ENCODE measurements at places on chromosomes 3 and 15. TPM values are rescaled to one million over a fixed set of nuclear protein-coding genes. Genes with fewer than 3 reads are reported as not detected.

Gene NAA80
- 3.6 TPM for polyA plus RNA-seq

Gene CHST2
- 0.38 TPM for polyA plus RNA-seq

Gene C3orf52
- 4.5 TPM for polyA plus RNA-seq

Gene SH2D7
- not detected for polyA plus RNA-seq

Gene CHAC1
- 107 TPM for polyA plus RNA-seq

Gene ACTRT3
- polyA plus RNA-seq: 2.3 TPM

Gene SENP2
- polyA plus RNA-seq: 16.9 TPM

Gene PLA1A
- not detected for polyA plus RNA-seq

Gene SYNPR
- polyA plus RNA-seq: not detected

Gene CBLB
- polyA plus RNA-seq: 19.3 TPM

Gene TRH
- not detected for polyA plus RNA-seq

Gene CERS3
- not detected for polyA plus RNA-seq

- DNase-seq: no peak
These were observed 47.4 kb downstream of the ILDR1 start for GRCh38 chr3:121974601-121975111.

GRCh38 chr3:73556520-73557372 is 68.0 kb downstream of the PDZRN3 start:
- no peak for DNase-seq

- DNase-seq: no peak
These were observed 244.2 kb upstream of the SATB1 start for GRCh38 chr3:18669374-18669773.

GRCh38 chr3:126918355-126918821 is 64.5 kb upstream of the PLXNA1 start:
- DNase-seq: no peak

GRCh38 chr15:90351479-90352106 is 491 bp upstream of the ZNF774 start:
- DNase-seq: no peak

DNA sequence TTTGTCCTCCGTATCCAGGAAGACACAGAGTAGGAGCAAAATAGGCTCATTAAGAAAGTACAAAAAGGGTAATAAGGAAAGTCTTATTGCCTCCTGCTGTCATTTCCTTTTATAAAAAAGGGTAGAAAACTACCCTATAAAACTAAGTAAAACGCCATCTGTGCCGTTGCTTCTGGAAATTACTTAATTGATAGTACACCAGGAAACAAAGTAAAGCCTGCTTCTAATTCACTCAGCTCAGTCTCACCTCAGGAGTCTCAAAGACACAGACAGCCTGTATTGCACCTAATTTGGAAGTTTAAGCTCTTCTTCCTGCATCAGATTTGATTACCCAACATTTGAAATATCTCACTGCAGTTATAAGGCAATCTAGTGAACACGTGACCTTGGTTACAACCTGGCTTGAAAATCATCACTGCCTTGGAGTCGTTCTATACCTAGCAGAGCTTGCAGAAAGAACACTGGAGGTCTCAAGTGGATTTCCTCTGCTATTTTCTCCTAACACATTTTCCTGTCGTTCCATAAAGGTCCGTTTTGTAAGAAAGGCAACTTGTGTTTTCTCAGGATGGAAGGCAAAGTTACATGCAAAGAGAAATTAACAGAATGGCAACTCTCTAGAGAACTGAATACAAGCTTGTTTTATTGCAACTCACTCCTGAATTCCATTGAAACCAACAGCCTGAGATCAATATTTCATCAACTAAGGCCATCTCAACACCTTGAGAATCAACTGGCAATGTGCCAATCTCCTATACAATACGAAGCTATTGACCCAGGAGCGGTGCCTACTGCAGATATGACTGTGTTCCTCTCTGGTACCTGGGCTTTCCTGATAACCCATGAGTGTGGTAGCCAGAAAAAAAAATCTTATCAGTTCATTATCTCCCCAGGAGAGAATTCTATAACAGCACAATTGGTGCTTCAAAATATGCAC is 203.3 kb upstream of the LMCD1 start:
- no peak for DNase-seq

GRCh38 chr3:30141927-30142326 is 464.5 kb upstream of the TGFBR2 start:
- no peak for DNase-seq

DNA sequence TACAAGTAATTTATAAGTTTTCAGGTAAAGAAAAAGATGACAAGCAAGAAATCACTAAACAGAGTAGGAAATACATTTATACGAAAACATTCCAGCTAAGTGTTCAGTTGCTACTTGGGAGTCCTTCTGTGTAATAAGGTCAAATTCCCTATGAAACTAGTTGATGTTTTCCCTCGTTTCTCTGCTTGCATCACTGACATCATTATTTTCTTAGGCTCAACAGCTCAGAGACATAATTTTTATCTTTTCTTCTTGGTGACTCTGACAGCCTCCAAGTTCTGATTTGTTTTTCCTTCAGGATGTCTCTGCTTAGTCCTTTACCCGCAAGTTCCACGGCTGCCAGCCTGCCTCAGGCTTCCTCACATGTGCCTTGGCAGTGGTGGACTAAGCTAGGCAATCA is 173.6 kb downstream of the P3H2 start:
- no peak for DNase-seq

DNA sequence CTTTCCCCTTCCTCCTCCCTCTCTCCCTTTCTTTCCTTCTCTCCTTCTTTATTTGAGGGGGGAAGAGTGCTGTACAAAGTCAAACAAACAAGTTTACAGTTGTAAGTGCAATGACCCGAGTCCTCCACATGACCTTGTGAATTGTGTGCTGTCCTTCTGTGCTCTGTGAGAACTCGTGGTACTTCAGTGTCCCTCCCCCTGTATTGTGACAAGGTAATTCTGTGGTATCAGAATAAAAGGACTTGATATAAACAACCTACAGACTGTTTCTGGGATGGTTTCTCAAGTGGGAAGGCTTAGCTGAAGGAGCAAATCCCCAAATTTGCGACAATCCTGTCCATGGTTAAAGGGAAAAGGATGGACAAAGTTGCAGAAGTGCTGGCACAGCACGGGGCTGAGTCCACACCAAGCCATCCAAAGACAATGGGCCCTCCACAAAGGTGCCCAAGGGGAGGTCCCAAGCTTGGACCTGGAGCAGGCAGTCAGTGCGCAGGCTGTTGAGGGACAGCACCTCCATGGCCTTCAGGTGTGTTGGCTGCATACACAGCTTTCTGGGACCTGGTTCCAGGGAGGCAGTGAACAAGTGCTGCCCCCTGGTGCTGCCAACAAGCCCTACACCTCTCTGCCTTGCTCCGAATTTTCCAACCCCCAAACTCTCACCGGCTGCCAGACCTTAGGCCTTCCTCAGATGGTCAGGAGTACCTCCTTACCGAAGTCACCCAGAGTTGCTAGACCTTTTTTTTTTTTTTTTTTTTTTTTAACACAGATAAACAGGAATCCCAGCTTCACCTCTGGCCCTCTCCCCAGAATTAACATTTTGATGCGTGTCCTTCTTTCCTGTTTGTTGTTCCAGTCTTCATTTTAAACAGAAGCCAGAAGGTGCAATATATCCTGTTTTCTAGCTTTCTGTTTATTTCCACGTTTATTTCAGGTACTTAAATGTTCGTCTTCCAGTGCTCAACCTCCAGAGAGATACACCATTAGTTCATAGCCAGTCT is 2.6 kb upstream of the APEH start:
- DNase-seq: no peak

DNA sequence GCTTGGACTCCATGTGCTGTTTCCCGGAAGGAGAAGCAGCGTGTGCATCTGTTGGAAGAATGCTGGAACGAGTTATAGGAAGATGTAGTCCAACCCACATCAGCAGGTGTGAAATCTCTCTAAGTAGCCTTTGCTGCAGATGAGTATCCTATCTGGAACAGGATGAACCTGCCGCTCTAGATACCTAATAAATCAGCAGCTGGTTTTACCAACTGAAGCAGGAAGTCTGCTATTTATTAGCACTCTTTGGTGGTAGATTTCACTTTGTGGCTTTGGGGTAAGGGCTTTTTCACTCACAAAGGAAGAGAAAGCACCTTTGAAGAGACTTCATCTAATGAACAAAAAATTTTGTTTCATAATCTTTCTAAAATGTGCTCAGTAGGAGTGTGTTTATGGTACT is 66.4 kb downstream of the DCUN1D1 start:
- no peak for DNase-seq

- DNase-seq: peak; percentile 61
These were observed 11.8 kb upstream of the FBXO22 start for GRCh38 chr15:75891895-75892294.

- DNase-seq: no peak
These were observed 48.5 kb downstream of the CMTM6 start for GRCh38 chr3:32454111-32454510.

DNA sequence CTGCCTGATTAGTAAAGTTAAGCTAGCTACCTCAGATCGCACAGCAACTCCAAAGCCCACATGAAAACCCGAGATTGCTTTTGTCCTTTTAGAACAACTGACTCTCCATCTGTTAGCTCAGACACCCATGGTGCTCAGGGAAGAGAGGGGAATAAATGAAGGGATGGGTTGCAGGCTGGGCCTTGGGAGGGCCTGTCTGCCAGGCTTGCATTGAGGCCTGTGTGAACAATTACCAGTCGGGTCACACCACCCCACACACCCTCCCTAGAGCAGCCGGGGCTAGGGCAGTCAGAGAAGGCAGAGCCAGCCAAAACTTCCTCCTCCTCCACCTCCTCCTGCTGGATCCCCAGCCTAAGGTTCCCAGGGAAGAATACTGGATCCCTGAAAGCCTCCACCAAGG is 8.8 kb upstream of the PRKAR2A start:
- DNase-seq: no peak

GRCh38 chr15:41936649-41937567 is 35.4 kb downstream of the EHD4 start:
- DNase-seq: no peak

- DNase-seq: peak; percentile 96
These were observed 115.9 kb downstream of the DCLK3 start for GRCh38 chr3:36648241-36649034.

DNA sequence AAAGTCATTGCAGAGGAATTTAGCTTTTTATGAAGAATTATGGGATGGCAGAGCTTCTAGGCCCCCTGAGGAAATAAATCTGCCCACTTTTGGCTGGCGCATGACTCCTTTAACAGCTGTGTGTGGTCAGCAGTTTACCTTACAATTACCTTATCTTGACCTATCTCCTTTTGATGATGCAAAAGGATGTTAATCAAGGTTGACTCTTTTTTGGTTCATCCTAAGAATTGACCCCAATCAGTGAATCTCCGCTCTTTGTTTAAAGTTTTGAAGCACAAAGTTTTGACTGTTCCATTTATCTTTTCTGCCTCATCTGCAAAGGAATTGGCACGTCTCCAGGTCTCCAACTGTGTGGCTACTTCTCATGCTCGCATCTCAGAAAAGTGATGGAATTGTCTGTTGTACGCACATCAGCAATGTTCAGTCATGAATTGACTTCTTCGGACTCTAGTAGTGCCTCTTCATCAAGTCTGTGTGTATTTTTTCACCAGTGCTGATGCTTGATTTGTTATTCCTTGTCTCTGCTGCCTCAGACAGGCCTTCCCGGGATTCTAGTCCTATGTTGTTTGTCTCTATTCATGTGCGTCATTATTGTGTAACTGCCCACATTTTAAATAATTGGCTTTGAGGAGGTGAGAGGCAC is 196.2 kb upstream of the CFAP20DC start:
- DNase-seq: peak; percentile 9

GRCh38 chr15:39267685-39268084 is 313.2 kb upstream of the THBS1 start:
- DNase-seq: no peak

- DNase-seq: peak; percentile 9
These were observed 32.1 kb downstream of the BUB1B start for GRCh38 chr15:40192942-40193341.

DNA sequence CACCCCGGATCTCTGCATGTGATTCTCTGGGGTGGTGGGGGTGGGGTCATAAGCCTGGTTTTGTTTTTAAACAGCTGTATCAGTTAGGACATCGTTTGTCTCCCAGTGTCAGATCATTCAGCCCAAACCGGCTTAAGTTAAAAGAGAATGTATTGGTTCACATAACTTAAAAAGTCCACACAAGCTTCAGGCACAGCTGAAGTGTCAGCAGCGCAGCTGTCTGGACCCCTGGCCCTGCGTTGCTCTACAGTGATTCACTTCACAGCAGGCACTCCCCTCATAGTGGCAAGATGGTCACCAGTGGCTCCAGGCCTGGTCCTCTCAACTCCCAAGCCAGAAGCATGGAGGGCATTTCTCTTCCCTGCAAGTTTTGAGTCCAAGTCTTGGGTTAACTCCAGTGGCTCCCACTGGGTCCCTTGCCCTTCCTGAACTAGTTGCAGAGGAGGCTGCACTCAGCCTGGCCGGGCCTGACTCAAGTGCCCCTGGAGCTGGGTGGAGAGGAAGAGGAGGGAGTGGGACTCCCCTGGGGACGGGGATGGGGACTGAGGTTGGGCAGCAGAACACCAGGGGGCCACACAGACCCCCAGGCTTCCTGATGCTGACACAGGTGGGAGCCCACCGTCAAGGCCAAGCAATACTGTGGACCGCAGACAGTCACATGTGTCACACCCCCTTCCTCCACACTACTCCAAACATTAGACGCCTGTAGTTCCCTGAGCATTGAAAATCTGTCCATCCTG is 28.9 kb upstream of the GP9 start:
- no peak for DNase-seq

GRCh38 chr3:11371747-11372146 is 99.5 kb downstream of the ATG7 start:
- DNase-seq: no peak

DNA sequence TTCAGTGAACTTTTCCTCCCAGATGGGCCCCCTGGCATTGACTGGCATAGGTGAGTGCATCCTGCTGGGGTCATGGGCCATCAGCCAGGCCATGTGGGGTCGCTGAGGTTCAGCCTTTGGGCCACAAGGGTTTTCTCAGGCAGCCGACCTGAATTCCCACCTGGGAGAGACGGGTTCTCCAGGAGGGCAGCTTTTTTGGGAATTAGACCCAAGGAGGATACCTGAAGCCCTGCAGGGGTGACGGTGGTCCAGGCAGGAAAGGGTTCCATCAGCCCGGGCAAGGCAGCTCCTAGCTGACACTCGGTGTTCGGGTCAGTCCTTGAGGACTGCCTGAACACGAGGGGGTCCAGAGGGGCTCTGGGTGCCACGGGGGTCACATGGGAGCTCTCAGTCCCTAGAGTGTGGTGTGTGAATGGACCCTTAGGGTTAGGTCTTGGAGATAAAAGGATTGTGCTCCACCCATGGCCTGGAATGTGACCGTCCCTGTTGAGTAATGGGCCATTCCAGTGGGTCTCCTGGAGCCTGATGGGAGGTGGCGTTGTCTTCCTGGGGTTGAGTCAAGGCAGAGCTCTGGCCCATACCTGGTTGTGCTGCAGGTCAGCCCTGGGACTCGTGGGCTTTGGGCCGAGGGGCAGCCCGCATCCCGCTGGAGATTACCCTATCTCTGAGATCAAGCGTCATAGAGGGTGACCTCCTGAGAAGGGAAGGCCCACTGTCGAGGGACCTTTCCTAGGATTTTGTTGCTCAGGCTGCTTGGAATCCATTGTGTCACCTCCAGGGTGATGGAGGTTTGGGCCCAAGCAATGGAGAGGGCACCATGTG is 192.8 kb downstream of the UBE3A start:
- DNase-seq: no peak

- DNase-seq: no peak
These were observed 27.6 kb upstream of the LIMD1 start for GRCh38 chr3:45566951-45567411.

Measured in BJ (cell line).